Stimulated activated CD8-positive, alpha-beta memory T cell treated with anti-CD3 and anti-CD28 coated beads, Interleukin-2, amount 100 ng/mL, for 1 hour (primary cell): ENCODE measurements at places on chromosomes 6 and 20.
A peak's percentile ranks its signal among the peaks of the same experiment; 100 is the strongest.

- DNase-seq, result no peak
These were observed 9.5 kb upstream of the PAQR8 start for GRCh38 chr6:52352239-52353018.

GRCh38 chr20:19317237-19318069 is 105.0 kb downstream of the SLC24A3 start:
- DNase-seq, result peak; percentile 1

DNA sequence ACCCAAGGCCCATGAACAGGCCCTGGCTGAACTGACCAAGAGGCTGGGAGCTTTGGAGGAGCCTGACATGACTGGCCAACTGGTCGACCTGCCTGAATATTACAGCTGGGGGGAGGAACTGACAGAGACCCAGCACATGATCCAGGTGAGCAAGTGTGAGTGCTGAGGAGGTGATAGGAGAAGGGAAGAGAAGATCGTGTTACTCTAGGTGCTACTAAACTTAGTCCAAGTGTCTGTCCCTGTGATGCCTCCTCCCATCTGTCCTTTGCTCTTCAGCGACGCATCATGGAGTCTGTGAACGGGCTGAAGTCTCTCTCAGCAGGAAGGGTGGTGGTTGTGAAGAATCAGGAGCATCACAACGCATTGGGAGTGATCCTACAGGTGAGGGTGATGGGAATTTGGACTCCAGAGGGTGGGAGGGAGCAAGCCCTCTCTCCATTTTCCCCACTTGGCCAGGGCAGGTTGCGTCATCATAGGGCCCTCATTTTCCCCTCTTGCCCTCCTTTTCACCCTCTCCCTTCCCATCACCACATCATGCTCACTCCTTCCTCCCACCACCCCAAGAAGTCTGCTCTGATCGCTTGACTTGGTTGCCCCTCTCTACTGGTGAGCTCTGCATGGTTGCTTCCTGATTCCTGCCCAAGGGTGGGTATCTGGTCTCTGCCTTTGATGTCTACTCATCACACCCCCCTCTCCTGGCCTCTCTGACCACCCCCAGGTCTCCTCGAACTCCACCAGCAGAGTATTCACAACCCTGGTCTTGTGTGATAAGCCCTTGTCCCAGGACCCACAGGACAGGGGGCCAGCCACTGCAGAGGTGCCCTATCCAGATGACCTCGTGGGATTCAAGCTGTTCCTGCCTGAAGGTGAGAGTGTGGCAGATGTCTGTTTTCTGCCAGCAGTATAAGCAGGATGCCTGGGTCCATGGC is 4.7 kb downstream of the DXO start:
- no peak for DNase-seq

- no peak for DNase-seq
These were observed 135.3 kb upstream of the FOXQ1 start for GRCh38 chr6:1176567-1176966.

GRCh38 chr20:53828088-53828681 is 234.5 kb upstream of the ZNF217 start:
- no peak for DNase-seq

DNA sequence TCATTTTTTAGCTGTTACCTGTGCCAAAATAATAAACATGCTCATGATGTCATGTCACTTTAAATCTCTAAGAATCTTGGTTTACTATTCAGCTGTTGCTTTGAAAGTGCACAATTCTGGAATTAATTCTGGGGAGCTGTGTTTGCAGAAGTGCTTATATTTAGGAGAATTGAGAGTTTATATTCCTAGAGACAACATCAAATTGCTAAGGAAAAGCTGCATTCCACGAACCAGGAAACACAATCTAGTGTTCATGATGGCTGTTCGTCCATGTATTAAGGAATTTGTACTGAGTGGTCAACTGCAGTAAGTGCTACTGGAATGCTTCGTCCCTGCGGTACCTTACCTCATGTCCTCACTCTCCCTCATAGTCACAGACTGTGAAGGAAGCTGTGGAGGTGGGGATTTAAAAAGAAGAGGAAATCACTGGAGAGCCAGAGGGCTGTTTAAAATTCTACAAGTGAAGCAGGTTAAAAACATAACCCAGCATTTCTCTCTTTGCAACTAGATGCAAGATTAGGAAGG is 161.0 kb downstream of the TRMT11 start:
- DNase-seq, result no peak

DNA sequence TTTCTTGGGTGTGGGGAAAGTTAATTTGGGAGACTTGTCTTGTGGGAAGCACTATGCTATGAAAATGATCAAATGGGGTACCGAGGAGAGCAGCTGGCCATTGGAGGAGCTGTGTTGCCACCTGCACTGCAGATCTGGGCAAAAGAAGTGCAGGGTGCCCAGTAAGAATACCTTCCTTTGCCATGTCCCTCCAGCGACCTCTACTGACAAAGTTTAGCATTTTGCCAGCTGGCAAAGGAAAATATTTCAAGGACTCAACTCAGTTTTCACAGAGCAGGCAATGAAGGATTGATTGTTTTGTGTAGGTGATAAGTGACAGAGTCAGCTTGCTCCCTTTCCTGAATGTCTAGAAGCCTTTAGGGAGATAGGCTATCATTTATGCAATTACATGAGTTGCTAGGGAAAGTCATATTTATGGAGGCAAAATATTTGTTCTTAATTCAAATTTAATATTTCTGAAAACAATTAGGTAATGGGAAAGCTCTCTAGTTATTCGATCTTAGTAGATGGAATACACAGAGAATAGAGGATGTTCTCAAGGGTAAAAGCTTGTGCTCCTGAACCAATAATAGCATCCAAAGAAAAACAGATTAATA is 118.4 kb downstream of the FARS2 start:
- no peak for DNase-seq

GRCh38 chr6:94736236-94736635 is 841.1 kb upstream of the MANEA start:
- DNase-seq, result no peak

DNA sequence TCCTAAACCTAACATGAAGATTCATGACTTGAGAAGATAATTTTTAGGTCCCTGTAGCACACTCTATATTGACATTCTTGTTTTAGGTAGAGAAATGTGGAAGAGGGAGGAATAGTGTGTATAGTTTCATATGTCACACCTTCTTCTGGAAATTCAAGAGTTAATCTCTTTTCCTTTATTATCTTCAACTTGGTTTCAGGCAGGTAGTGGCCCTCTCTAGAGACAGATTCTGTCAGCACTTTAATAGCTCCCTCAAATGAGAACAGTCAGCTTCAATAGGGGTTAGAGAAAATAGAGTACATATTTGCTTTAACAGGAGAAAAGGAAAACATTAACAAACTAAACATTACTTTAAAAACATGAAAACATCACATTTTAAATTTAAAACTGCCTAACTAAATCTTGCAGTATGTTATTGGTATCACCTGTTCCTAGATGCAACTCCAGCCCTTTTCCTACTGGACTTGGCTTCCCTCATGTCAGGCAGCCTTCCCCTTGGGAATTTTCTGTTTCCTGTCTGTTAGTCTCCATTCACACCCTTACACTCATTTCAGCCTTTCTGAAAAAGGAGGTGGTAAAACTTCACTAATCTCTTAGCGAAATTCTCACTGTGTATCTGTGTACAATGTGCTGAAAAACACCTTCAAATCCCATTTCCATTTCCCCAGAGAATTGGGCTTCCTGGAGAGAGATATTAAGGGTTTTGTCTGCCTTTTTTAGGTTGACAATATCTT is 192.3 kb upstream of the RNF217 start:
- no peak for DNase-seq

- no peak for DNase-seq
These were observed 71.9 kb downstream of the PHACTR3 start for GRCh38 chr20:59676126-59676850.

GRCh38 chr20:16517946-16518783 is 55.1 kb downstream of the KIF16B start:
- DNase-seq, result no peak

DNA sequence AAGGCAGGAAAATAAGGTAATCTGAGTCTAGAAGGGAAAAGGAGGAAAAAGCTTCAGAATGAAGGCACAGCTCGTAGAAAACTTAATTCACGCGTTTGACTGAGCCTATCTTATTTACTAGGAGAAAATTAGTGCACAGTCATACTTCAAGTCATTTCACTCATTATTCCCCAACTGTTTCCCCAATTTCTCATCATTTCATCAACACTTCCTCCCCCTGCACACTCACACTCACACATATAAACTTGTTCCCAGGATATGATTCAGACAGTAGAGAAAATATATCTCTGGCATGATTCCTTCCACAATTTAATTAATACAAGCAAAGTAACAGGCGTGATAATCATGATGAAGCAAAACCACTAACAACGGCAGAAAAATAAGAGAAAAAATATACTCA is 94.5 kb upstream of the F13A1 start:
- no peak for DNase-seq

- no peak for DNase-seq
These were observed 46.8 kb downstream of the RREB1 start for GRCh38 chr6:7154341-7155139.

- no peak for DNase-seq
These were observed 11.2 kb downstream of the AARS2 start for GRCh38 chr6:44301782-44302564.

DNA sequence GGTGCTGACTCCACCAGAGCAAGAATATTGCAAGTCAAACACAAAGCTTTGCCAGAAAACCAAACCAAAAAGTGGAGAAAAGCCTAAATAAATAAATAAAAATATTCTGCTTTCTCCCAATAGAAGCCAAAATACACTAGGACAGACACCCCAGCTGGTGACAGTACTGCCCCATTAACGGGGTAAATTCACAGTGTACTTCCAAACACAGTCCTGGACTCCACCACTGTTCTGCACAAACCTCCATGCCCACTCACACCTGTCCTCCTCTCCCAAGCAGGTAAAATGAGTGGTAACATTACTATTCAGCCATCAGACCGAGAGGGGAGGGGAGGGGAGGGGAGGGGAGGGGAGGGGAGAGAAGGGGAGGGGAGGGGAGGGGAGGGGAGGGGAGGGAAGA is 70.7 kb downstream of the RALGAPA2 start:
- DNase-seq, result no peak

- no peak for DNase-seq
These were observed 170.9 kb upstream of the STXBP5 start for GRCh38 chr6:147033267-147033666.

DNA sequence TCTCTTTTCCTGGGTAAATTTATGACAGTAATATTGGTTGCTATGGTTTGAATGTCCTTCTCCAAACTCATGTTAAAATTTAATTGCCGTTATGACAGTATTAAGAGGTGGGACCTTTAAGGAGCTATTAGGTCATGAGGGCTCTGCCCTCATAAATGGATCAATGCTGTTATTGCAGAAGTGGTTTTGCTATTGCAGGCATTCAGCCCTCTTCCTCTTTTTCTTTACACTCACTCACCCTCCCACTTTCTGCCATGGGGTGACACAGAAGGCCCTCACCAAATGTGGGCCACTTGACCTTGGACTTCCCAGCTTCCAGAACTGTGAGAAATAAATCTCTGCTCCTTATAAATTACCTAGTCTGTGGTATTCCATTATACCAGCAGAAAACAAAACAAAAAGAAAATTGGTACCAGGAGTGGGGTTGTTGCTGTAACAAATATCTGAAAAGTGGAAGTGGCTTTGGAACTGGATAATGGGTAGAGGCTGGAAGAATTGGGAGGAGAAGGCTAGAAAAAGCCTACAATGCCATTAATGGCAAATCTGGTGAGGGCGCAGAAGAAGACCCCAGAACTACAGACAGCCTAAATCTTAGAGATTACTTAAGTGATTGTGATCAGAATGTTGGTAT is 24.8 kb upstream of the IGF2R start:
- DNase-seq, result no peak

- no peak for DNase-seq
These were observed 34.1 kb upstream of the HLA-DQB1 start for GRCh38 chr6:32700391-32701040.

GRCh38 chr6:136494059-136494458 is 56.2 kb downstream of the MAP7 start:
- no peak for DNase-seq

DNA sequence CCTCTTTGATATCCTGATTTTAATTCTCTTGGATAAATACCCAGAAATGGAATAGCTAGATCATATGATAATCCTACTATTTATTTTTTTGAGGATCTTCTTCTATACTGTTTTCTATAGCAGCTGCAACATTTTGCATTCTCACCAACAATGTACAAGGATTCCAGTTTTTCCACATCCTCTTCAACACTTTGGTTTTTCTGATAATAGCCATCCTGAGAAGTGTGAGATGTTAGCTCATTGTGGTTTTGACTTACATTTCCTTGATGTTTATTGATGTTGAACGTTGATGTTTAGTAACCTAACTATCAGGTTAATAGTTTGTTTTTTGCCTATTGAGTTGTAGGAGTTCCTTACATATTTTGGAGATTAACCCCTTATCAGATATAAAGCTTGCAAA is 217.3 kb downstream of the LRFN2 start:
- DNase-seq, result no peak

GRCh38 chr6:123062670-123063069 is 66.6 kb downstream of the CLVS2 start:
- DNase-seq, result no peak
